ENCODE measurements at places on chromosomes 6 and 20. TPM values are rescaled to one million over a fixed set of nuclear protein-coding genes. Genes with fewer than 3 reads are reported as not detected.

OR5V1 gene
- total RNA-seq, result not detected

TINAG gene
- not detected for total RNA-seq

VGLL2 gene
- total RNA-seq, result not detected

ENPP5 gene
- 0.55 TPM for total RNA-seq

CEP162 gene
- 11.0 TPM for total RNA-seq

MCCD1 gene
- not detected for total RNA-seq

HIVEP2 gene
- total RNA-seq, result 10.2 TPM

IYD gene
- not detected for total RNA-seq

HRH3 gene
- total RNA-seq, result not detected

DEFB124 gene
- not detected for total RNA-seq

AGER gene
- 0.44 TPM for total RNA-seq
